ENCODE measurements at places on chromosomes 5 and 9.

- DNase-seq = no peak
Measured at GRCh38 chr9:133576031-133576874, 32.9 kb downstream of the FAM163B start.

DNA sequence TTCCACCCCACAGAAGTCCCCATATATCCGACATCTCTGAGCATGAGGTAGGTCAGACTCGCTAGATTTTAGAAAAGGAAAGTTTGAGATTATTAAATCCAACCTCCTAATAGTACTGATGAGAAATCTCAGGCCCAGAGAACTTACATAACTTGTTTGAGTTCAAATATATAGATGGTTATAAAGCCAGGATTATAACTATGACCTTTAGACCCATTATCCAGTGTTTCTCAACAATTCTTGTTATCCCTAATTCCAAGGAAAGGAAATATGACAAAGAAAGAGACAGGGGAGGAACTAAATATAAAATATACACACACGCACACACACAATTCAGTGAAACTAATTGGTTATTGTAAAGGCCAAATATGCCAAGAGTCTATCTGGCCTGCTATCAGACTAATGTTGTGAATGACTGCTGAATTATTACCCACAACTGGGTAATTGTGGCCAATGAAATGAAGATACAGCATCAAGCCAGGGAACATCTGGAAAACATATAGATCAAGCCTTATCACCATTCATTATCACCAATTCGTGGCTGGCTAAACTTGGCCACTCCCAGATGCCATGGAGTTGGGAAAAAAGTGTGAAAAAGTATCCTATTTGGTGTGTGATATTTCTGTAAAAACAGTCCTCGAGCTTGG is 248.4 kb downstream of the PRELID2 start:
- DNase-seq = no peak

- DNase-seq = peak; percentile 74
Measured at GRCh38 chr9:6827439-6828145, 69.8 kb downstream of the KDM4C start.

GRCh38 chr9:85702726-85703289 is 38.9 kb downstream of the AGTPBP1 start:
- no peak for DNase-seq
